Activated T-helper 1 cell treated with anti-CD3 and anti-CD28 coated beads, Interleukin-12 subunit alpha, Interleukin-12 subunit beta, Interleukin-2, Interleukin-4 antibody, amounts not matched to agents 30 ng/mL and 10 ng/mL and 1 ng/mL, durations not matched to agents 14 hours and 24 hours and 36 hours (primary cell): ENCODE measurements at places on chromosomes 12 and 14. TPM values are rescaled to one million over a fixed set of nuclear protein-coding genes. Genes with fewer than 3 reads are reported as not detected.

GLI1 gene
- total RNA-seq, result 1.5 and 2.5 TPM in 2 replicates

PRB2 gene
- total RNA-seq, result not detected in 2 replicates

KLRG1 gene
- 0.69 and 1.4 TPM in 2 replicates for total RNA-seq

LGALS3 gene
- total RNA-seq, result 10.4 and 12.0 TPM in 2 replicates

SVOP gene
- total RNA-seq, result not detected in 2 replicates
